ENCODE measurements at places on chromosomes 11 and 22.

DNA sequence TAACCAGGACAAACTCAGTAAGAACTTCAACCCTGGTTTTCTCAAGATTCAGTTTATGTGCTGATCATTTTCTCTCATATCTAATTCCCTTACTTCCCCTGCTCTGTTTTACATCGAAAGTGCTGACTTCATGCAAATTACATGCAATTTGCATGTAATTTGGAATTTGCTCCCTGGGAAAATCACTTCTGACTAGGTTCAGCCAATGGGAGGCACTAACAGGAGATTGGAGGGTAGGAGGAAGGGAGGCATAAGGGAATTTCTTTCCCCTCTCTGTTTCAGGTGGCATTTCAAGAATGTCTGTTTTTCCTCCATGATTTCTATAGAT lies 363.3 kb upstream of the CCDC90B start:
- no peak for DNase-seq

GRCh38 chr11:9664276-9665171 lies 647 bp downstream of the SWAP70 start:
- peak; percentile 9 for DNase-seq

- DNase-seq: no peak
Measured at GRCh38 chr11:114195981-114196731, 100.0 kb upstream of the NNMT start.

DNA sequence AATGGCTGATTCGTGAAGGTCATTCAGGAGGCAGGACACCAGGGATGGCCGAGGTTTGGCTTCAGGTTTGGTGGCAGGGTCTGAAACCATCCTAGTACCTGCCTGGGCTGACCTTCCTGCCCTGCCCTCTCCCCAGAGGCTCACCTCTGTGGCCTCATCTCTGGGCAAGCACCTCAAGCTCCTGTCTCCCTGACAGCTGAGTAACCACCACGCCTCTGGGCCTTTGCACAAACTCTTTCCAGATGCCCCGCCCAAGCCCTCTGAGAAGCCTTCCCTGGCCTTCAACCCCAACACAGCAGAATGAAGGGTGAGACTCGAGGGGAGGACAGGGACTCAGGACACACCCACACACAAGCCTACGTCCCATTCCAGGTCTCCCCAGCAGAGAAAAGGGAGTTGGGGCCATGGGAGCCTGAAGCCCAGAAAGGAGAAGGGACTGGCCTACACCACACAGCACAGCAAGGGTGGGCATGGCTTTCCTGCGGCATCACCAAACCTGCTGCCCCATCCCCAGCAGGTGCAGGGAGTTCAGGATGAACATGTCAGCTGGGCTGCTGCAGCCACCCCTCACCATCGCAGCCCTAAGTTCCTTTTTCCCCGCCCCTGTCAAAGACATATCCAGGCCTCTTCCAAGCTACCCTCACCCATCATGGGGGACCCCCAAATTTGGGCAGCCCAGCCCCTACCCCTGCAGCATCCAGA lies 2.4 kb downstream of the SHISA8 start:
- DNase-seq: no peak

DNA sequence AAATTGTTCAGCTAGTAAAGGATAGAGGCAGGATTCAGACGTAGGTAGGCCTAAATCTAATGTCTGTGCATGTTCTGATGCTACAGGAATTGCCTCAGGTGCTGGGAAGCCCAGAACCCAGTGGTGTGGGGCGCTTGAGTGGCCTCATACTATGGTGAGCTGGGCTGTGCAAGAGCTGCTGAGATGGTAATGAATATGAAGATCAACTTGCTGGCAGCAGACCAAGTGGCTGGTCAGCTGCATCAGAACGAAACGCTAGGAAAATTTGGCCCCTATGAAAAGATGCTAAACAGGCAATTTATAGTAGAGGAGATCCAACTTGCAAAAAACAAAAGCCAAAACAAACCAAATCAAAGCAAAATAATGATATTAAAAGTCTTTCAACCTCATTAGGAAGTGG lies 102.7 kb downstream of the INSC start:
- DNase-seq: no peak

- no peak for DNase-seq
Measured at GRCh38 chr11:14518820-14519219, 1.4 kb downstream of the PSMA1 start.

DNA sequence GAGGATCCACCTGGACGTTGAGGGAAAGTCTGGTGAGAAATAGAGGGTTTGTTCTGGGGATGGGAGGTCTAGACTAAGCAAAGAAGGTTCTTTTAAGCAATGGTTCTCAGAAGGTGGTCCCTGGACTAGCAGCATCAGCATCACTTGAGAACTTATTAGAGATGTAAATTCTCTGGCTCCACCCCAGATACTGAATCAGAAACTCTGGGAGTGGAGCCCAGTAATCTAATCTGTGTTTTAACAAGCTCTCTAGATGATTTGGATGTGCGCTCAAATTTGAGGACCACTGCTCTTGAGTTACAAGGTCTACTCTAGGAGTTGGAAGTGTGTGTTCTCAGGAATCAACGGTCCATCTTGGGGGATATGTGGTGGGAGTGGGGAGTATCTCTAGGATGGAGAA lies 3.3 kb upstream of the ABCG4 start:
- DNase-seq: no peak

GRCh38 chr11:62419314-62419929 lies 589 bp downstream of the SCGB1A1 start:
- DNase-seq: no peak

- no peak for DNase-seq
Measured at GRCh38 chr22:22215659-22216449, 28.7 kb upstream of the VPREB1 start.

DNA sequence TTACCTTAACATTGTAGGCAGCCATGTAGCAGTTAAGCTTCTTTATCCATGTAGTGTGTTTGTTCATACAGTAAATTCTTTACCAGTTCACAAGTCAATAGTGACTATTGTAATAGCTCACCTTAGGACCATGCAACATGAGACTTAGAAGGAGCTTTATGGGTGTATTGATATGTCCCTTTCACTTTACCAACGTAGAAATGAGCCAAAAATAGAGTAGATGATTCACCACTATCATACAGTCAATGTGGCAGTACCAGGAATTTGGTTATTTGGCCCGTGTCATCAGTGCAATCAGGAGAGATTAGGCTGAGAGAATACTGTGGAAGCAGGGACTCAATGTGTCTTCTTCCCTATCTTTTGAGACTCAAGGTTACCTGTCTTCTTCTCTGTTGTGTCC lies 4.7 kb downstream of the ZDHHC13 start:
- DNase-seq: no peak

Data from activated T-cell treated with anti-CD3 and anti-CD28 coated beads for 1 hour (primary cell).